Neuronal stem cell (in vitro differentiated cells): ENCODE measurements at places on chromosomes 5 and 9.

DNA sequence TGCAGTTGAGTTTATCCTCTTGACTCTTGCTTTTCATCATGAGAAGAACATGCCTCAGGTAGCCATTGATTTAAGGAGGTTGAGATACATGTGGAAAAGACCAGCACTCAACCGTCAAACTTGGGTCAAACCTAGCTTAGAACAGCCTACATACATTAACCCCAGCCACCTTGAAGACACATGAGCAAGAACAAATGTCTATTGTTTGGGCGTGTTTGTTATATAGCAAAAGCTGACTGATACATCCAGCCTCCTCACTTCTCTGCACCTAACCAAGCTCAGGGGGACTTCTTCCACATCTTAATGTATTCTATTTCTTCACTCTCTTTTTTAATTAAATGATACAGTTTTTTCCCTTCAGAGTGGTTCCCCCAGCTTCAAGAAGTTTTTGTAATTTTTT lies 28.7 kb downstream of the DRD1 start:
- no peak for DNase-seq
- H3K27ac ChIP-seq = no peak overlapping the region
- no peaks in the 10 kb centered on the region for H3K36me3 ChIP-seq
- no peaks in the 10 kb centered on the region for H3K4me1 ChIP-seq
- H3K4me3 ChIP-seq = no peak overlapping the region
- no peaks in the 10 kb centered on the region for H3K27me3 ChIP-seq

- no peak overlapping the region for H3K4me3 ChIP-seq
- H3K4me1 ChIP-seq = no peaks in the 10 kb centered on the region
- H3K27ac ChIP-seq = no peak overlapping the region
Measured at GRCh38 chr5:136424835-136425584, 59.7 kb upstream of the TRPC7 start.

GRCh38 chr5:87154191-87154590 lies 113.5 kb upstream of the RASA1 start:
- no peaks in the 10 kb centered on the region for H3K36me3 ChIP-seq
- DNase-seq = no peak
- peak overlapping the region; percentile 51 for H3K4me3 ChIP-seq
- H3K27me3 ChIP-seq = no peaks in the 10 kb centered on the region
- no peak overlapping the region for H3K27ac ChIP-seq

DNA sequence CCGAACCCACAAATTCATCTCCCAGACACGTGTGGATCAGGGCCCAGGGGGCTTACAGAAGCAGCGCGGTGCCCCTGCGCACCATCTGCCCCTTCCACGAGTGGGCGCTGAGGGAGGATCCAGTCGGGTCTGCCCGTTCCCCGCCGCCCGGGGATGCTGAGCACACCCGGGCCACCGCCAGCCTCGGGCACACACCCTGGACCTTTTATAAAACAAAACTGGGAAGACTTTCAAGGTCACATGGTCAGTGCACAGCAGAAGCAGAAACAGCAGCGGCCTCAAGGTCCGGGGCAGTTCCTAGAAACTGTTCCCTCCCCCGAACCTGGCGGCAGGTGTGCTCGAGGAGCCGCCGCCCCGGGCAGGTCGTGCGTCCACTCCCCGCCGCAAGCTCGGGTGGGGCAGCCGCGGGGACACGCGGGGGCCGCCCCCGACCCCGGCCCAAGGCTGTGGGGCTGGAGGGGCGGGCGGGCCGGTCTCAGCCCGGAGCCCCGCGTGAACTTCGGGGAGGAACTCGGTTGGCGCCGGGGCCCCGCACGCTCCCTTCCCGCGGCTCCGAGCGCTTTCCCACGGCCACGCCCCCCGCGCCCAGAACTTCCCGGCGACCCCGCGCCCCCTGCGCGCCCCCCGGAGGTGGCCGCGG lies 633 bp upstream of the PPP1R26 start:
- H3K4me3 ChIP-seq = peak overlapping the region; percentile 90
- H3K36me3 ChIP-seq = peaks cover 15% of the 10 kb centered on the region
- H3K27me3 ChIP-seq = no peaks in the 10 kb centered on the region
- peak; percentile 30 for DNase-seq
- H3K27ac ChIP-seq = no peak overlapping the region

DNA sequence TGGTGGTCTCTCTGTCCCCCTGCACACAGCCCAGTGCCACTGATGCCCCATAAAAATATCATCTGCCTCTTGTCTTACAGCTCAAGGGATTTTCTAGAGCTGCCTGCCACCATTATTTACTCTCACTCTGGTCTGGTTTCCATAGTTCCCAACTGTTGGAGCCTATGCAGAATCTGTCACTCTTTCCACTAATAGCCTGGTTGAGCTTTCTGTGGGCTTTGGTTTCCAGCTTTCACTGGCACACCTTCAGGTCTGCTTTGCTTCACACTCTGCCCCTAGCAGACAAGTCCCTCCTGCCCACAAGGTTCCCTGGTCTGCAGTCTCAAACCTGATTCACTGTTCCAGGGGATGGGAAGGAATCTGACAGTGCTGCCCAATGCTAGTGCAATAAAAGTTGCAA lies 103.0 kb upstream of the FTMT start:
- no peak overlapping the region for H3K4me3 ChIP-seq
- DNase-seq = no peak
- H3K4me1 ChIP-seq = no peaks in the 10 kb centered on the region
- no peaks in the 10 kb centered on the region for H3K36me3 ChIP-seq
- H3K27ac ChIP-seq = no peak overlapping the region

DNA sequence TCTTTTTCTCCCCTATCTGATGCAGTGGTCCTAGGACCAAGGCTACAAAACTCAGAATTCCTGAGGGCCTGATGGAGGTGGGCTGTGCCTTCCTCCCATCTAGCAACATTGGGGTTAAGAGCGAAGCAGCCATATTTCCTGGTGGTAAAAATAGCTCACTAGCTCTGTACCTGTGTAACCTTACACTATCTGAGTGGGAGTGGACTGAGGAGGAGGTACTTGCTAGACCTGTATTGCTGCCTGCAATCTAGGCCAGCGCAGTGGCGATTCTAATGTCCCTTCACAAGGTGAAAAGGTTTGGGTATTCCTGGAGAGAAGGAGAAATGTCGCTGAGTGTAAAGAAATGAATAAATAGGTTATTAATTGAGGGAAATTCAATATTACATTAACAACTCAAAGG lies 80.2 kb upstream of the LIFR start:
- no peak overlapping the region for H3K4me3 ChIP-seq
- no peaks in the 10 kb centered on the region for H3K27me3 ChIP-seq
- no peaks in the 10 kb centered on the region for H3K4me1 ChIP-seq
- no peak for DNase-seq
- H3K27ac ChIP-seq = no peak overlapping the region

GRCh38 chr5:139543423-139543991 lies 17.6 kb upstream of the UBE2D2 start:
- H3K36me3 ChIP-seq = no peaks in the 10 kb centered on the region
- H3K4me3 ChIP-seq = peak overlapping the region; percentile 14
- no peaks in the 10 kb centered on the region for H3K27me3 ChIP-seq
- H3K4me1 ChIP-seq = peaks cover 2% of the 10 kb centered on the region

DNA sequence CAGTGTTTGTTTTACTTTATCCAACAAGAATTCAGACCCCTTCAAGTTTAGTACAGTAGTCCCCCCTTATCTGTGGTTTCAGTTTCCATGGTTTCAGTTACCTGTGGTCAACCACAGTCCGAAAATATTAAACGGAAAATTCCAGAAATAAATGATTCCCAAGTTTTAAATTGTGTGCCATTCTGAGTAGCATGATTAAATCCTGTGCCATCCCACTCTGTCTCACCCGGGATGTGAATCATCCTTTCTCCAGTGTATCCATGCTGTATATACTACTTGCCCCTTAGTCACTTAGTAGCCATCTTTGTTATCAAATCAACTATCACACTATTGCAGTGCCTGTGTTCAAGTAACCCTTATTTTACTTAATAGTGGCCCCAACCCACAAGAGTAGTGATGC lies 153.8 kb upstream of the RASA1 start:
- no peaks in the 10 kb centered on the region for H3K36me3 ChIP-seq
- H3K27me3 ChIP-seq = no peaks in the 10 kb centered on the region
- H3K4me1 ChIP-seq = no peaks in the 10 kb centered on the region
- no peak overlapping the region for H3K27ac ChIP-seq

DNA sequence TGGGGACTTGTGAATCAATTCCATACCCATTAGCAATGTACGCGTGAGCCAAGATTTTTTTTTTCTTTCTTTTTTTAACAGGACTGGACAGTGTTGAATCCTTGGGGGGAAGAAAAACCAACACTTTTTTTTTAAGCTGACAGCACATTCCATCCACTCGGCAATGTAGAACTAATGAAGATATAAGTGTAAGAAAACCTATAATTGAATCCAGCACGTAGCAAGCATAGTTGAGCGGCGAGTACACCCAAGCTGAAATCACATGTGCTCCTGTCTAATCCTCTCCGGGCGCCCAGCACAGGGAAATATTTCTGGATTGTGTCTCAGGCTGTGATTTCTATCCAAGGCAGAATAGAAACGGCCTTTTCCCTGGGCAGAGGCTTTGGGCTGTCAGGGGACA lies 118.2 kb downstream of the BOD1 start:
- no peak overlapping the region for H3K4me3 ChIP-seq
- H3K27ac ChIP-seq = peak overlapping the region; percentile 30
- peaks cover 13% of the 10 kb centered on the region for H3K4me1 ChIP-seq
- peak; percentile 9 for DNase-seq
- peaks cover 16% of the 10 kb centered on the region for H3K27me3 ChIP-seq

GRCh38 chr5:113293068-113293974 lies 141.5 kb downstream of the TSSK1B start:
- peaks cover 18% of the 10 kb centered on the region for H3K4me1 ChIP-seq
- H3K36me3 ChIP-seq = no peaks in the 10 kb centered on the region
- no peak for DNase-seq
- H3K27me3 ChIP-seq = no peaks in the 10 kb centered on the region

- H3K36me3 ChIP-seq = no peaks in the 10 kb centered on the region
- no peaks in the 10 kb centered on the region for H3K27me3 ChIP-seq
- H3K27ac ChIP-seq = no peak overlapping the region
- no peak overlapping the region for H3K4me3 ChIP-seq
- no peak for DNase-seq
Measured at GRCh38 chr9:81380504-81381359, 308.6 kb downstream of the TLE1 start.

GRCh38 chr5:113507601-113508000 lies 5.9 kb upstream of the YTHDC2 start:
- H3K4me1 ChIP-seq = no peaks in the 10 kb centered on the region
- no peak for DNase-seq
- H3K4me3 ChIP-seq = no peak overlapping the region
- no peak overlapping the region for H3K27ac ChIP-seq

DNA sequence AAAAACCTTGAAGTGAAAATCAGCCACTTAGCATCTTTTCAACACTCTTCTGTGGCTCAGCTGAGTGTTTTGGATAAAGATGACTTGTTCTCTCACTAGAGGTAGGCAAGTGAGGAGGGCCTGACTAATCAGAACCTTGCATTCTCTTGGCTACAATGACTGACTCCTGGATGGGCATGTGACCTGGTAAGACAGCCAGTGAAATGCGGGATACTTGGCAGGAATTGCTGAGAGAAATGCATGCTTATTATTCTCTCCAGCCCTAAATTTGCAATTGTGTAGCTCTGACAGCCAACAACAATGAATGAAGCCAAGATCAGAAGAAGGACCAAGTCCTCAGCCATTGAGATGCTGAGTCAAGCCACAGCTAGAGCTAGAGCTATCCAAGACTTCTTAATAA lies 490.5 kb upstream of the ZNF608 start:
- no peak overlapping the region for H3K4me3 ChIP-seq
- no peak for DNase-seq
- no peaks in the 10 kb centered on the region for H3K4me1 ChIP-seq
- H3K27me3 ChIP-seq = no peaks in the 10 kb centered on the region
- H3K27ac ChIP-seq = no peak overlapping the region
- H3K36me3 ChIP-seq = no peaks in the 10 kb centered on the region

DNA sequence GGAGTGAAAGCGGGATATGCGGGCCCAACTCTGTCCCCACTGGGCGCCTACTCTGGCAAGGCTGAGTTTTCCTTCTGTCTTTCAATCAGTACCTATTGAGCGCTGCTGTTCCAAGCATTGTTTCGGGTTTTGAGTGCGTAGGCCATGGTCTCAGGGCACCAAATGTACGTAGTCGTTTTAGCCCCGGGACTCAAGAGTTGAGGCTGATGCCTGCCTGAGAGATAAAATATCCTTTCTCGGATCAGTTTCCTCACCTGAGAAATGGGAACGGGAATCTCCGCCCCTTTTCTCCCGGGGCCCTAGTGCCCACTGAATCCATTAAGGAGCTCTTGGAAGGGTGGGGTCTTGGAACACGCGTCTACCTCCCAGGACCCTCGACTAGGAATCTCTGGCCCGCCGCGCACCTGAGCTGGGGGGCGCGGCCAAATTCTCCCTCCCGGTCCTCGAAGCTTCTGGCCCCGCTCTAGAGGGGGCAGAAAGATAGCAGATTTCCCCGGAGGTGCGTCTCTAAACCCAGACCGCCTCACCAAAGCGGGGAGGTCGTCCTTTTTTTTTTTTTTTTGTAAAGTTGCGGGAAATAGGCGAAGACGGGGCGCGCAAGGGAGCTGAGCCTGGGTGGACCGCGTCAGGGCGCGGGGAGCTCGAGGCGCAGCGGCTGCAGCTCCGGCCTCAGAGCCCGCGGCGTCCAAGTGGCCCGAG lies 494 bp upstream of the CXXC5 start:
- H3K27me3 ChIP-seq = peaks cover 23% of the 10 kb centered on the region
- DNase-seq = no peak
- peak overlapping the region; percentile 56 for H3K4me3 ChIP-seq
- no peaks in the 10 kb centered on the region for H3K36me3 ChIP-seq
- no peak overlapping the region for H3K27ac ChIP-seq

GRCh38 chr9:81598811-81599210 lies 90.5 kb downstream of the TLE1 start:
- H3K4me1 ChIP-seq = peaks cover 8% of the 10 kb centered on the region
- no peak overlapping the region for H3K27ac ChIP-seq
- no peaks in the 10 kb centered on the region for H3K27me3 ChIP-seq

GRCh38 chr9:5621327-5621726 lies 7.6 kb upstream of the RIC1 start:
- DNase-seq = no peak
- H3K27me3 ChIP-seq = no peaks in the 10 kb centered on the region
- H3K4me3 ChIP-seq = no peak overlapping the region

DNA sequence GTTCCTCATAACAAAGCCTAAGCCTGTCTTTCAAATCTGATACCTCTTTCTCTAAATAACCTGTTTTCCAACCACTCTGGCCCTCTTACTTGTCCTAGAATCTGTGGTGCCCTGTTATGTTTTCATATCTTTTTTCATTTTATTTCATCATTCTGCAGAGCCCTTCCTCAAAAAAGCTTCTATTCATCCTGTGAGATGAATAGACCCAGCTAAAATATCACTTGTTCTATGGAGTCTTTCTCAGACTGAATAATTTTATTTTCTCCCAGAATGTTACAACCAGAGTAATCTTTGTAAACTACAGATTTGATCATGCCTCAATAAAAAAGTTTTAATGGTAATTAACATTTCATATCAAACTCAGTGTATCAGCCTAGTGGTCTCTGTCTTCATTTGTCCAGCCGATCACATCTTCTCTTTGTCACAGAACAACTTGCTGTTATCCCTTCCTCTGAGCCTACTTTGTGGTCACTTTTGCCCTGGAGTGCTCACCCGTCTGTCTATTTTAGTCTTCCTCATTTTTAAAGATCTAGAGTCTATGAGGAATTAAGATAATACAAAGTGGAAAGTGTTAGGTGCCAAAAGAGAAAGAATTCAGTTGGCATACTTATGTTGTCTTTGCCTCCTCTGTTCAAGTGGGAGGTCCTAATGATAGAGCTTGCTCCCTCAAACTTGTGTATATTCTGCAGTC lies 77.8 kb downstream of the ZCCHC7 start:
- no peaks in the 10 kb centered on the region for H3K27me3 ChIP-seq
- peaks cover 30% of the 10 kb centered on the region for H3K4me1 ChIP-seq
- no peak overlapping the region for H3K27ac ChIP-seq
- no peak overlapping the region for H3K4me3 ChIP-seq
- DNase-seq = no peak
- H3K36me3 ChIP-seq = peaks cover 6% of the 10 kb centered on the region

GRCh38 chr9:123657099-123657498 lies 272.8 kb downstream of the DENND1A start:
- H3K27me3 ChIP-seq = no peaks in the 10 kb centered on the region
- no peaks in the 10 kb centered on the region for H3K36me3 ChIP-seq
- DNase-seq = no peak
